ENCODE measurements at places on chromosomes 6 and 20.

- DNase-seq: no peak
Observed at GRCh38 chr20:32672982-32673851, 524 bp downstream of the C20orf203 start.

GRCh38 chr20:47783828-47784598 is 1.3 kb downstream of the SULF2 start:
- DNase-seq: no peak

DNA sequence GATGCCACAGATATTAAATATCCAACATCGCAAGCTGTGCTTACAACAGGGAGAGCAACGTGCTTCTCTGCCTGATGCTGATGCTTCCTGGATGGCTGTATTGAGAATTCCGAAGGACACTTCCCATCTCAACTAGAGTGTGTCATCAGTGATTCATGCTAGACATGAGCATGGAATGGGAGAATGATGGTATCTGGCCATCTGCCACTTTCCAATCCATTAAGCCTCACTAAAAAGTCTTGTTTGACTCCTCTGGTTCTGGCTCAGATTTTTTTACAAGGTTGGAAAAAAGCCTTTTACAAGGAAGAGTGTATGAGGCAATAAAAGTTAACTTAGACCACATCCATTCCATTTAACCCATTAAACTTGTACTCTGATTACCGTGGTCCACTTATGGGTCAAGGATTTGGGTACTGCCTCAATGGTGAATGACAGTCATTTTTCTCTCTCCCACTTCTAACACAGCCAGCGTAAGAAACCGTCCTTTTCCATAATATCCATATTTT is 265.3 kb downstream of the UST start:
- DNase-seq: no peak

GRCh38 chr6:96520171-96521115 is 1.2 kb upstream of the UFL1 start:
- DNase-seq: no peak

DNA sequence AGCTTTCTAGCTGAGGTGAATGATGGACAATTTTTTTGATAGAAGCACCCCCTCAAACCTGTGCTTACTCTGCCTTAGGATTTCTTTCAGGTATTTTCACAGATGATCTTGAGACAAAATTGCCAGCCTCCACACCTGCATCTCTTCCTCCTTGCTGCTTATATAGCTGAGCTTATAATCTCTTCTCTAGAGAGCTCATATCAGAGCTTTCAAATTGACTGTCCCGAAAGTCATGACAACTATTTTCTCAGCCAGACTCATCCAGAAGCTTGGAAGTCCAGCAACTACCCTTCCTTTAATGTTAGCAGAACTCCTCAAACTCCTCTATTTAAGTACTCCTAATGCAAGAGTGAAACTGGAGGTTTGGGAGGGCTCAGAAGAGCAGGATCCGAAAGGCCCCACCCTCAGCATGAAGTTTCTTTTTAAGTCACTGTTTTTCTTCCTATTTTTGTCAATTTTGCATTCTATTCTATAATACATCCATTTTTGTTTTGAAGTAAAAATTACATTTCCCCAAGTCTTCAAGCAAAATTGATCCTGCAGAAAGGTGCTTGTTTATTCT is 12.7 kb downstream of the CGA start:
- no peak for DNase-seq

DNA sequence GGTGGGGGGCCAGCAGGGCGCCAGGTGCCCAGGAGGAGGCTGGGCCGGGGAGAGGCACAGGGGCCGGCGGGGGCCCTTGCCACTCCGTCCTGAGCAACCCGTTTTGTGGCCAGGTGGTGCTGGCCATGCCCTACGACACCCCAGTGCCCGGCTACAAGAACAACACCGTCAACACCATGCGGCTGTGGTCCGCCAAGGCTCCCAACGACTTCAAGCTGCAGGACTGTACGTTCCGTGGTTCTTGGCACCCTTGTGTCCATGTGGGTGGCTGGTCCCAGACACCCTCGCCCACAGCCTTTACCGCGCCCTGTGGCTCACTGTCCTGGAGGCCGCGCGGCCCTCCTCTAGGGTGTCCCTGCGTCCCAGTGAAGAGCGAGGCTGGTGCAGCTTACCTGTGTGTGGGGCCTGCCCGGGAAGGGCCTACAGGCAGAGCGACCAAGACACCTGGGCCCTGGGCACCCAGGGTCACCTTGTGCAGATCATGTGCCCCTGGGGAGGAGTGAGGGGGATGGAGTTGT is 28.7 kb downstream of the PYGB start:
- DNase-seq: no peak

DNA sequence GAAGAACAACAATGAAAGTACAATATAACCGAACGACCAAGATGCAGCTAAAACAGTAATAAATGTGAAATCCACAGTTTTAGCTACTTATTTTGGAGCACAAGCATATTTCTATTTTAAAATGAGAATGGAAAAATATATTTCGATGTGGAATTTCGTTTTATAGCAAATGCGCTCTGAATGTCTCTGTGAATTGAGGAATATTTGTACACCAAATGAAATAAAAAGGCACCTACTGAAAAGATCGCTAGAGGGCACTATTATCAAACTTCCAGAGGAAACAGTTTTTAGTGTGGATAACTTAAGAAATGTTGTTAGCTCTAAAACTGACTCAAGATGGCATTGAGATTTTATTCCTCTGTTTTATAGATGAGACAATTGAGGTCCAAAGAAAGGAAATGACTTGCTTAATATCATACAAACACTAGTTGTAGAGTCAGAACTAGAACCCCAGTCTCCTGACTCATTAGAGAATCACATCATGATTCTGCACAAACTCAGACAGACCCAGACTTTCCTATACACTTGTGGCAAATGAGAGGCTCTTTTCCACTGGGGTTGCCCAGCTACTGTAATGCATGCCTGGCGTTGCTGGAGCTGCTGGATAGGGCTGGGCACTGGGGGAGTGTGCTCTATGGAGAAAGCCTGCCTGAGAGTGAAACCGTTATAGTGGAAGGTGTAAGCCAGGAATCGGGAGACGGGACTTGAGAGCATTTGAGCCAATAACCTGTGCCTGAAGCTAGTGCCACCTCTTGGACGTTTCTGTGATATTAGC is 51.9 kb downstream of the GCLC start:
- DNase-seq: peak; percentile 39

DNA sequence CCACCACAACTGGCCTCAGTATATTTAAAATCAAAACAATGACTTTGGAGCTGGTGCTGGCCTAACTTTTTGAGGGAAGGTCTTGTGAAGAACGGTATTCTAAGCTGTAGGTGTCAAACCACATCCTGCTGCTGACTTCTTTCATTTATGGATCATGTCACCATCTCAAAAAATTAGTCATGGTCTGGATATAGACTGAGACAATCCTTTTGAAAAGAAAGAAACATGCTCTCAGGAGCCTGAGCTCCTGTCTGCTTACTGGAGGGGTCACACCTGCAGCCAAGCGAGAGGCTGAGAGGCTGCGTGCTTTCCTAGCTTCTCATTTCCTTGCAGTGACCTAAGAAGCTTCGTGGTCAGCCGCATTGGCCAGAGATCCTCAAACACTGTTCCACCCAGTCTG is 55.2 kb downstream of the TIAM2 start:
- peak; percentile 12 for DNase-seq

- no peak for DNase-seq
Observed at GRCh38 chr20:46279103-46279502, 29.2 kb downstream of the CDH22 start.

GRCh38 chr6:43339168-43339567 is 30.3 kb downstream of the ZNF318 start:
- no peak for DNase-seq

DNA sequence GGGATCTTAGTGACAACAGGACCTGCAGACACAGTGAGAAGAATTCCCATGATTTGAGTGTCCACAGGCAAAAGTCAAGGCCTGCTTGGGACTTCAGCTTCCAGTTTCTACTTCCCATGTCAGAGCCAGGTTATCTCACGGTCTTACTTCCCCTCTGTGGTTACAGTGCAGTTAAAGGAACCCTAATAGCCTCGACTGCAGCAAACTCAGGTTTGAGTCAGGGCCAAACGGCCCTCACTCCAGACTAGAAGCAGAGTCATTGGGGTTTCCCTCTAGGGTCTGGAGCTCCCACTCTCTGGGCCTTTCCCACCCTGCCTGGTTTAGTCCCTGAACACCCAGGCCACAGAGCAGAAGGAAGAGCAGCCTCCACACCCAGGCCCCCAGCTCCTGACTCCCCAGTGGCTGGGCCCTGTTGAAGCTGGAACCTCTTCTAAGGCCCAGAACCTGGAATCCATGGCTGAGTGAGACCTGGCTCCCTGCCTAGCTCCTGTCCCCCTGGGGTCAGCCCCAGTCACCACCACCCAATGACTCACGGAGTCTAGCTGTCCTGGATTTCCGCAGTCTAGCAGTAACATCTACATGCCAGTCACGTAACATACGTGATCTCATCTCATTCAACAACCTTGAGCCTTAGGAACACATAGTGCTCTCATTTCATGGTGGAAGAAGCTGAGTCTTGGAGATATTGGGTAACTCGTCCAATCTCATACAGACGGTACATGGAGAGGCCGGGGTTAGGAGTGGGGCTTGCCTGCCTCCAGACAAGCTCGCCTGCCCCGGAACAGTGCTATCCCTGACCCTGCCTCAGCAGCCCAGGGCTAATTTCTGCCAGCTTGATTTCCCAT is 9.2 kb upstream of the GHRH start:
- no peak for DNase-seq

GRCh38 chr6:129565811-129566210 is 144.2 kb downstream of the ARHGAP18 start:
- DNase-seq: no peak

- DNase-seq: no peak
Observed at GRCh38 chr6:33076406-33076934, 680 bp downstream of the HLA-DPB1 start.

GRCh38 chr20:58822149-58822548 is 28.6 kb downstream of the GNAS-AS1 start:
- no peak for DNase-seq

DNA sequence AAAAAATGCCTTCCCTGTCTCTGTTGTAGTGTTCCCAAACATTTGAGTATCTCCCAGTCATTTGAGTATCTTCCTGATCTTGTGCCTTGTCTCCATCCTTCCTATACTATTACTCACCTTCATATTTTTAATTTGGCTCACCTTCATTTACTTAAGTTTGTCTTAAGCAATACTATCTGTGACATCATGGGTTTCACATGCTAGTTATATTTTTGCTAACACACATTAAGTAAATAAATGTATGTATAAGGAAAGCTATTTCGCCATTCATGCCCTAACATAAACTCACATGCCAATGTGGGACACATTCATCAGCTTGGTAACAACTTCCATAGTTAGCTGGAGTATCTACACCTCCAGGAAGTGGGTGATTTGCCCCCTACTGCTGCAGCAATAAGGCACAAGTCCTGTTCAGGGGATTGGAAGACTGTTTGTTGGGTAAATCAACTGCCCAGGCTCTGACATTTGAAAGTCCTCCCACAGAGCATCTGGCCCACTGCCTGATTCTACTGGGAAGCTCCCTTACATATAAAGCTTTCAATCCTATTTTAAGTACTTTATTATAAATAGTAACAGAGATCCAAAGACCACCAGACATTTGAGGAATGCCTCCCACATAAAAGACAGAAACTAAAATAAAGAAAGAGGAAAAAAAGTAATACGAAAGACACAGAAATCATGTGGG is 132.3 kb downstream of the ISM1 start:
- DNase-seq: no peak

DNA sequence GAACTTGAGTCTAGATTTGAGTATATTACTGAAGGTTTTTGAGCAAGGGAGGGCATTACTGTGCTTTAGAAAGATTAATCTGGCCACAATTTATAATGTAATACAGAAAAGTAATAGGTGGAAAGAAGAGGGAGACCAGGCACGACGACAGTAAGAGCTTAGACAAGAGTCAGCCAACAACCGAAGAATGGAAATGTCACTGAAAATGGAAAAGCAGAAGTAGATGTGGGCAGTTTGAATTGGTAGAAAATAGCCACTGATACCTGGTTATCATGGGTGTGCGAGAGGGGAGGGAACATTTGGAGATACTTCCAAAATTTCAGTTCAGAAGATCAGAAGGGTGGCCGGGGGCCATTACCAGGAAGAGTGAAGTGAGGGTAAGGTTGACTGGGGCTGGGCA is 339.1 kb downstream of the UTRN start:
- no peak for DNase-seq

- DNase-seq: no peak
Observed at GRCh38 chr20:37921341-37921929, 18.5 kb downstream of the VSTM2L start.
